Vagina (tissue), 2 donors: ENCODE measurements at places on chromosomes 7 and 10.

GRCh38 chr7:17307969-17308648, 9.7 kb downstream of the AHR start:
- DNase-seq, result no peak

DNA sequence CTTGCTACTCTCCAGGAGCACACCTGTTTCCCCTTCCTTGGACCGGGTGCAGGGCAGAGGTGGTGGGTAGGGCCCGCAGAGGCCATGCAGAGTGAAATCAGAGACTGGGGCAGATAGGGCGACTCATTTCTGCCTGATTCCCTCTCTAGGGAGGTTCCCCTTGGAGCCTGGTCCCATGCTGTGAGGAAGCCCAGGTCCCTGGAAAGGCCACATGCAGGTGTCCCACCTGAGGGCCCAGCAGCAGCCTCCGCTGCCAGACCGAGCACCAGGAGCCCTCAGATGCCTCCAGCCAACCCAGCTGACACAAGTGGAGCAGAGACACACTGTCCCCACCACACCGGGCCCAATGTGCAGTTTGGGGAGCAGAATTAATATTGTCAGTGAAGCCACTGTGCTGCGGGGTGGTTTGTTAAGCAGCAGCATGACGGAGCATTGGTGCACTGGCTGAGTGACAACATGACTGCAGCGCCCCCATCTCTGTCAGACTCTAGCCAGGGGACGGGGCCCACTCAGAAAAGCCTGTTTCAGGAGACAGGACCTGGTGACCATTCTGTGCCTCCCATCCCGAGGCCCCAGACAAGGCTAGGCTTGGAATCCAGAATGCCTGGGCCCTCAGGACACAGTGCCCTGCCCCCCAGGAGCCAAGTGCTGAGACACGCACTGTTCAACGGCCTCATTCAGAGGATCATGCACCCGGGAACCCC, 30.4 kb upstream of the RET start:
- DNase-seq, result no peak

- DNase-seq, result no peak
These were observed 55.6 kb downstream of the C10orf120 start for GRCh38 chr10:122643931-122644534.

GRCh38 chr7:151688236-151688780, 168.6 kb upstream of the RHEB start:
- no peak for DNase-seq

GRCh38 chr10:116771959-116772585, 29.7 kb upstream of the HSPA12A start:
- DNase-seq, result no peak
